ENCODE measurements at places on chromosomes 4 and X.

DNA sequence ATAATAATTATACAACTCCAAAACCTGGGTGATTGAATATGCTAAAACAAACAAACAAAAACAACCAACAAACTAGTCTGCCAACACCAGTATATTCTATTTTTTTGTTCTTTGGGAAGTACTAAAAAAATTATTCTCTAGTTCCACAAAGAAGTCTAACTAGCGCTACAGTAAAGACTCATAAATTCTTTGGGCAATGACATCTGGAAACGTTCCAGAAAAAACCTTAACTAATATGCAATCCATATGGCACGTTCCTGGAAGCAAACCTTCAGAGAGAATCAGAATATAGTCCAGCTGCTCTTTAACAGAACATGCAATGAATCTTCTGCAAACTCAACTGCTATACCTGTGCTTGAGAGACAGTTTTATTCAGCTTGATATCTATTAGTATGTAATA, 500.1 kb downstream of the TRAM1L1 start:
- DNase-seq: no peak

DNA sequence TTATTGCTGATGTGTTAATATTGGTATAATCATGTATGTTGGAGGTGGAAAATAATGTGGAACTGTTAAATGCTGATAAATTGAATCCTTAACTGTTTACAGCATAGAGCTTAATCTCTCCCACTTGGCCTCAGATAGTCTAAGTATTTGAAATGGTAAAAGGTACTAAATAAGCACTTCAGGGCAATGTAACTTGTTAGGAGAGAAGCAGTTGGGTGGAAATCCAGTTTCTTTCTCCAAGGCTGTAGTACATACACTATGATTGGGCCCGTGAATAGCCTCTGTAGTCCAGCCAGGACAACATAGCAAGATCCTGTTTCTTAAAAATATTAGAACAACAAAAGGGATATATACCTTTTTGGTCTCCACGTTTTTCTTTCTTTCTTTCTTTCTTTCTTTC, 39.7 kb downstream of the NUDT9 start:
- no peak for DNase-seq

- no peak for DNase-seq
These were observed 73.5 kb upstream of the CAMK2D start for GRCh38 chr4:113835005-113835404.

- DNase-seq: no peak
These were observed 537.8 kb upstream of the BOD1L1 start for GRCh38 chr4:14165222-14165920.

- DNase-seq: no peak
These were observed 1.1 kb upstream of the SORBS2 start for GRCh38 chr4:185813133-185813532.

DNA sequence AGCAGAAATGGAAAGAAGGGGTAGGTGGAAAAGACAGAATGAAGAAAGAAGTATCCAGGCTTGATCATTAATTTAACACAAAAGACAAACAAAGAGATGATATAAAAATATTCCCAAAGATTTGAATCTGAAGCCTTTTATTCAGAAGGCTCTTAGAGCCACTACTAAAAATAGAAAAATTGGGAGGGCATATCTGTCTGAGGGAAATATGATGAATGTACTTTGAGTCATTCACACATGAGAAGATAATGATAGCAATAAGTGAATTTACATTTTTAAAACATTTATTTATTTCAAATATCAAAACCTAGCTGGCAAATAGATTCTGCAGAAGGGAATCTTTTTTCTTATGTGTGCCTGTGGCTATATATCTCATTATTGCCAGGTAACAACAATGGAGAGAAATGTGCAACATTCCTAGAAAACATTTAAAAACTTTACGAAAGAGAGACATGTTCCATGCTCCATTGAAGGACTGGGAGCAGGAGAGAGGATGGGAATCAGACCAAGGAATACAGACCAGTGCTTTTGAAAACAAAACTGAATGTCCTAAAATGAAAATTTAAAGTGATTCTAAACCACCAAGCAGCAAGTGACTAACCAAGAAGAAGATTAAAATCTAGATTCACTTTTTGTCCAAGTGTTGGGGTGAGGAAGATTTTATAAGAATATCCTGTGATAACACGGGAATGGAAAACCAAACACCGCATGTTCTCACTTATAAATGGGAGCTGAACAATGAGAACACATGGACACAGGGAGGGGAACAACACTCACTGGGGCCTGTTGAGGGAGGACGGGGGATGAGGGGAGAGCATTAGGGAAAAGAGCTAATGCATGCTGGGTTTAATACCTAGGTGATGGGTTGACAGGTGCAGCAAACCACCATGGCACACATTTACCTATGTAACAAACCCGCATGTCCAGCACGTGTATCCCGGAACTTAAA, 41.2 kb downstream of the ANXA5 start:
- no peak for DNase-seq

DNA sequence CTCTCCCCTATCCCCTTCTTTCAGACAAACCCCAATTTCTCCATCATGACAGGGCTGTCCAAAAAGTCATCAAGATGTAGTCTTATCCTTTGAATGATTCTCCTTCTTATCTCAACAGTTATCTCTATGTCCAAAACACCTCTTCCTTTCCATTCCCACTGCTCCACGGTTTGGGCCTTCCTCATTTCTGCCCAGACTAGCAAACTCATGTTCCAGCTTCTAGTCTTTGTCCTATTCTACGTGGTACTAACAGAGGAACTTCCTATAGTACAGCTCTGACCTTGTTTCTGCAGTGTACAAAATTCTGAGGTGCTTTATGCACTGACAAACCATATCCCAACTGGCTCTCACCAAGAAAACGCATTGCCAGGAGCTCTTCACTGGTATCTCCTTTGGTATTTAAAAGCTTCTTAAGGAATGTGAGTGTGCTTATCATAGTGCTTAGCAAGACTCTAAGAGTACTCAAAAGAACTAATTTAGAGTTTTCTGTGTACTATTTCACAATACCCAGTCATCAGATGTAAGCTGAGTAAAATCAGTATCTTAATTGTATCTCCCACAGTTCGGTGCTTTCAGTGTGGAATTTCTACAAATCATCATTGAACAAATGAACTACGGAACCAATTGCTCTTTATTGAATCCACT, 65.5 kb downstream of the MAML3 start:
- no peak for DNase-seq

DNA sequence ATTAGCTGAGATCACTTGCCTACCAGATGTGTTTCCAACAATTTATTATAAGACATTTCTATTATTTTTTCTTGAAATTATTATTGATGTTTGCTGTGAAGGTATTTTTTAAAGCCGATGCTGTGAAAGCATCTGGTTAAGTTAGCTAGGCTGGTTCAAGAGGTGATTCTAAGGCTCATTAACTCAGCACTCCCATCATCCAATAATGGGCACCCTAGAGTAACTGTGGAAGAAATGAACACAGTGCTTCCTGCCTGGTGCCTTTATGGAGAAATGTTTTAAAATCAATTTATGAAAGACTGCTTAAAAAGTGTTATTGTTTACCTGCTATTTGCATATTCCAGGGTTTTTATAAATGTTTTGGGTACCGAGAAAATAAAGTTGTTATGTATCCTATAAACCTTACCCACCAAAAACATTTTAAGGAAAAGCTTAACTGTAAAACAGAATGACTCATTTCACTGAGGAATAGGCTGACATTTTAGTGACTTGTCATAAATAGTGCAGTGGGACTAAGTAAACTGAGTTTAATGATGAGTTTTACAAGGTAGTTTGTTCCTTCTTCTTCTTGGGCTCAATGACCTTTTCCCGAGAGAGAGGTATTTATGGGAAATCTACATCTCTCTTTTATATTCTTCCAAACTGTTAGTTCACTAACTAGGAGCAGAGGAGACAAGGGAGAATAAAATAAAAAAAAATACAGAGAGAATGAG, 310.0 kb upstream of the AADAT start:
- no peak for DNase-seq

- no peak for DNase-seq
These were observed 23.3 kb upstream of the SCML2 start for GRCh38 chrX:18377796-18378195.

GRCh38 chrX:141314441-141314840, 72.1 kb upstream of the SPANXC start:
- no peak for DNase-seq

- no peak for DNase-seq
These were observed 34.6 kb upstream of the MGST2 start for GRCh38 chr4:139630991-139631390.

DNA sequence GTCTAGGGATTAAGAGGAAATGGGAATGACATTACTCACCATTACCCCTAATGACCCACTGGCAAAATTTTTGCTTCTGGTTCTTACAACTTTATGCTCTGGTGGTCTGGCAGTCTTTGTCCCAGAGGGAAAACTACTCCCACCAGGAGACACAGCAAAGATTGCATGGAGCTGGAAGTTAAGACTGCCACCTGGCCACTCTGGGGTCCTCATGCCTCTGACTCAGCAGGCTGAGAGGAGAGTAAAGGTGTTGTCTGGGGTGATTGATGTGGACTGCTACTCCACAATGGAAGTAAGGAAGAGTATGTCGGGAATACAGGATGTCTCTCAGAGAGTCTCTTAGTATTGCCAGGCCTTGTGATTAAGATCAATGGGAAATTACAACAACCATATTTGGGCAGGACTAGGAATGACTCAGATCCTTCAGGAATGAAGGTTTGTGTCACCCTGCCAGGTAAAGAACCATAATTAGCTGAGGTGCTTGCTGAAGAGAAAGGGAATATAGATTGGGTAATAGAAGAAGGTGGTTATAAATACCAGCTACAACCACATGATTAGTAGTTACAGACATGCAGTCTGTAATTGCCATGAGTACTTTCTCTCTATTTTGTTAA, 215.5 kb downstream of the GPAT3 start:
- DNase-seq: no peak

GRCh38 chrX:78979789-78980464, 34.7 kb downstream of the P2RY10 start:
- no peak for DNase-seq

- DNase-seq: no peak
These were observed 6.0 kb downstream of the PDLIM5 start for GRCh38 chr4:94457692-94458106.

DNA sequence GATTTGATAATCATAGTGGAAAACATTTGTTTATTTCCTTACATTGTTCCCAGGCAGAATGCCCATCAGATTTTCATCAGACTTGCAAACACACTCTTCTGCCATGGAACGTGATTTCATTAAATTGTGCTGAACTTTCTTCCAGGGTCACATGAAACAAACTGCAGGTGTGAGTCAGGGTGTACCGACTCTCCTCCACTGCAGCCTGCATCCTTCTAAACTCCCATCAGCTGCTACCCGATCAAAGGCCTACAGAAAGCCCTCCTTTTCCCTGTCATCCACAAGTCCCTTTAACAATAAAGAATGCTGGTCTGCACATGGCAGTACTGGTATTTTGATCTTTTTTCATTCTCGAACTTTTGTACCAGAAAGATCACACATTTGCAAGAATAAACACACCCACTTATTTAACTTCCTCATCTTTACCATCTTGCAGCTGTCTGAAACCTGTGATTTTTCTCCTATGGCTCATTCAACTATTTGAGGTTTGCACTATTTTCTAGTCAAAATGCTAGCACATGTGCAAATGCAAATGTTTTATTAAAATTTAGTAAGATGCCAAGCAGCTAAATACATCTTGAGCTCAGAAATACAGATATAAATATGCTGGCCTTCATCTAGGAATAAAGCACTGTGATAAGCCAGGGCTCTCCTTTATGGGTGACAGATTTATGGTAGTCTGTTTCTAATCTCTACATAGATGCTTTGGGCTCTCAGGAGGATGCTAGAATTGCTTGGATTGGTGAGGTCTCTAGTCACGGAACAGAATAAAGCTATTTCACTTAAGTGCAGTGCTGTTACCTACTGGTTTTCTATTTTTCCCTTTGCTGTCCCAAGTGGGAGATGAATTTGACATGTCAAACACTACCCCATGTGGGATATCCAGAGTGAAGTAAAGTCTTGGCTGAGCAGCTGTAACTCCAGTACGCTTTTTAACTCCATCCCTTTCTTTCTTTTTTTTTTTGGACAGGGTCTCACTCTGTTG, 25.8 kb upstream of the ARHGAP24 start:
- no peak for DNase-seq

DNA sequence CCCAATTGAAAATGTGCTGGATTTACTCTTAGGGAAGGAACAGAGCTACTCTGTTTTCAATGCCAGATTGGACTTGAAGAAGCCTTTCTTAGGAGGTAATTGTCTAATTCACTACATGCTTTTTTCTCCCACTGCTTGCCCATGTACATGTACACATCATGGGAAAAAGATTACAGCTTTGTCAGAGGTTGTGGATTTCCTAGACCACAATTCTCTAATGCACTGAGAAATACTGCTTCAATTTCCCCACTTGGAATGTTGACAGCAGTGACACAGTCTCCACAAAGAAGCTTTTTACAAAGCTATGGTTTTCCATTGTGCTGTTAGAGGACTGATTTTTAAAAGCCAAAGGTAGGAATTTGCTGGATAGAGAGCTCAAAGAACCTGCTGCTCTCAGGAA, 19.5 kb downstream of the ZAR1 start:
- no peak for DNase-seq

- no peak for DNase-seq
These were observed 7.1 kb upstream of the CENPU start for GRCh38 chr4:184740980-184741391.

DNA sequence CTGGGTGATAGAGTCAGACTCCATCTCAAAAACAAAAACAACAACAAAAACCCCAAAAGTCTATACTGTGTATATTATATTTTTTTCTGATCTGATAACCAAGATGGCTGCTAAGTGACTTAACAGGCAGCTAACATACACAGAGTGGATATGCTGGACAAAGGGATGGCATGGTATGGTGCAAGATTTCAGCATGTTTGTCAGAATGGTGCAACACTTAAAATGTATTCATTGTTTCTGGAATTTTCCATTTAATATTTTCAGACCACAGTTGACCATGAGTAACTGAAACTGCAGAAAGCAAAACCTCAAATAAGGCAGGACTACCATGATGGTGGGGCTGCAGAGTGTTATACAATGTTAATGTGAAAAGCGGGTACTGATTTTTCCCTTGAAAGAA, 6.1 kb upstream of the BOD1L1 start:
- DNase-seq: no peak

- no peak for DNase-seq
These were observed 30.8 kb upstream of the NDP start for GRCh38 chrX:44003975-44004374.

DNA sequence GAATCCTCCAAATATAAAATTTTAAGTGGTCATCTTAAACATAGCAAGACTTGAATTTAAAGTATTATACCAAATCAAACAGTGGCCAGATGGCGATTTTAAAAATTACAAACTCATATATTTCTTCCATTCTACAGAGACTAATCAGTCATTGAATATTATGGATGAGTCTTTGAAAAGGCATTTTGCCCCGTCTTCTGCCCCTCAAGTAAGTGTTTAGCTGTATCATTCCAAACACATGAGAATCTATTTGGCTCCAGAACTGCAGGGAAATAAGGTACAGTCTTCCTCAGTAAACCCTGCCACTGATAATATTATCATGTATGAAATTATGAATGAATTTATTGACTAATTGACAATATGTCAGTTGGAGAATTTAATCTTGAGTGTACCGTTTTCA, 191.0 kb downstream of the SLC7A11 start:
- DNase-seq: no peak

- no peak for DNase-seq
These were observed 973.1 kb upstream of the GRID2 start for GRCh38 chr4:91330555-91331137.

- no peak for DNase-seq
These were observed 91.8 kb upstream of the POU3F4 start for GRCh38 chrX:83416273-83416672.

GRCh38 chr4:38182334-38182998, 222.3 kb downstream of the PTTG2 start:
- DNase-seq: no peak

GRCh38 chrX:136780763-136781162, at the start of gene ARHGEF6:
TSS of gene ARHGEF6 (minus strand) at chrX:136780932. CDS start at chrX:136780882, 50 bp downstream.
- no peak for DNase-seq
